ENCODE measurements at places on chromosomes 4 and X.

GRCh38 chr4:112952313-112952700, 97.1 kb upstream of the ANK2 start:
- DNase-seq = no peak

- no peak for DNase-seq
These were observed 46.0 kb downstream of the PHEX start for GRCh38 chrX:22078117-22078516.

- DNase-seq = no peak
These were observed 21.5 kb upstream of the CSTF2 start for GRCh38 chrX:100798484-100799214.

GRCh38 chrX:19874391-19875049, 12.9 kb downstream of the SH3KBP1 start:
- DNase-seq = no peak

GRCh38 chr4:10289538-10289906, 167.7 kb downstream of the ZNF518B start:
- DNase-seq = no peak

- DNase-seq = no peak
These were observed 93.4 kb downstream of the ADRA2C start for GRCh38 chr4:3859571-3859970.

- no peak for DNase-seq
These were observed 473.8 kb downstream of the SPRY1 start for GRCh38 chr4:123870216-123870876.

DNA sequence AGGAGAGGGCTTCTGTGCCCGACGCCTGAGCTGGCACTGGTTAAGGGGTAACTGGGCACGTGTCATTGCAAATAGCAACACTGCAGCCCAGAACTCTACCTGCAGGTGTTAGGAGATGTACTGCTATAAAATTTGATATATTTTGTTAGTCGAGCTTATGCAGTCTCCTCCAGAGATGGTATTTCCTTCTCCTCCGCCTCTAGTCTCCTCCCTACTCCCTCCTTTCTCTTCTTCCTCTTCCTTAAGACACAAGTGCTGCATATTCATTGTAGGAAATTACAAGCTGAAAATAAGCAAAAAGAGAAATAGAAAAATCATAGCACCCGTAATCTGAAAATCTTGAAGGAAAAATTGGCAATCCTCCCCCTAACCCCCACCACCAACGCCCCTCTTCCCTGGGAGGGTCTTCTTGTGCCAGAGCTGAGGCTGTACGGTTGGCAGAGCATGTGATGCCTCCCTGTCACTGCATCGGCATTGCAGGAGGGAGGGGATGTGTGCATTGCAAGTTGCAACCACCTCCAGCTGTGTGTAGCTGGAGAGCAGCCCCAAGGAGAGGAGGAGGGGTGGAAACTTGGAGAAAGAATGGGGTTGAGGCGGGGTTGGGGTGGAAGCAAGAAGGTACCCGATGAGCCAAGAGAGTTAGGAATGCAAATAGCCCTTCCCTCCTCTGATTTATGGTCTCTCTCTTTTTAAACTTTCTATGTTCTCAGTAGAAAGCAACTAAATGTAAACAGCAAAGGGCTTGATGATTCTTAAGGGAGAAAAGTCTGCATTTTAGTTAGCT, 48.3 kb upstream of the MND1 start:
- DNase-seq = no peak

DNA sequence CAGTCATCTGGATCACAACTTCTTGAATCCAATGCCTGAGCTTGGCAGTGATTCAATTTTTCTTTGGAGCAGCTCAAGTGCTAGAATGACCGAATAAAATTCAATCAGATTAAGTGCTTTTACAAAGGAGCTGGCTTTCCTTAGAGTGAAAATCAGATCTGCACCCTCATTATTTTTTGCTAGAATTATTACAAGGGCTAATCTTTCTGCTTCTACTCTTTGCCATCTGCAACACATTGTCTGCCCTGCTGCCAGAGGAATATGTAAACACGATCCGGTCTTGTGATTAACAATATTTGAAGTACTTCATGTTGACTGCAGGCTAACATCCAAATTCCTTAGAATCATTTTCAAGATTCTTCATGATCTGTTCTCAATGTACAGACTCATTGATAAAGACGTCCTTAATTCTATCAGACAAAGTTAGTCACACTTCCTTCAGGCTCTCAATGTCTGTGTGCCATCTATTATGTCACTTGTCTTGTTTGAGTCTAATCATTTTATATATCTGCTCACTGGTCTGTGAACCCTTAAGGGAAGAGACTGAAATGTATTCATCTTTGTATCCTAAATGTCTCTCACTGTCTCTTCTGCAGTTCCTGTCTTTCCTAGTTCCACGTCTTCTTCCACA, 531.2 kb downstream of the GALNTL6 start:
- DNase-seq = no peak

GRCh38 chrX:128929271-128930057, 593.8 kb downstream of the SMARCA1 start:
- DNase-seq = no peak

DNA sequence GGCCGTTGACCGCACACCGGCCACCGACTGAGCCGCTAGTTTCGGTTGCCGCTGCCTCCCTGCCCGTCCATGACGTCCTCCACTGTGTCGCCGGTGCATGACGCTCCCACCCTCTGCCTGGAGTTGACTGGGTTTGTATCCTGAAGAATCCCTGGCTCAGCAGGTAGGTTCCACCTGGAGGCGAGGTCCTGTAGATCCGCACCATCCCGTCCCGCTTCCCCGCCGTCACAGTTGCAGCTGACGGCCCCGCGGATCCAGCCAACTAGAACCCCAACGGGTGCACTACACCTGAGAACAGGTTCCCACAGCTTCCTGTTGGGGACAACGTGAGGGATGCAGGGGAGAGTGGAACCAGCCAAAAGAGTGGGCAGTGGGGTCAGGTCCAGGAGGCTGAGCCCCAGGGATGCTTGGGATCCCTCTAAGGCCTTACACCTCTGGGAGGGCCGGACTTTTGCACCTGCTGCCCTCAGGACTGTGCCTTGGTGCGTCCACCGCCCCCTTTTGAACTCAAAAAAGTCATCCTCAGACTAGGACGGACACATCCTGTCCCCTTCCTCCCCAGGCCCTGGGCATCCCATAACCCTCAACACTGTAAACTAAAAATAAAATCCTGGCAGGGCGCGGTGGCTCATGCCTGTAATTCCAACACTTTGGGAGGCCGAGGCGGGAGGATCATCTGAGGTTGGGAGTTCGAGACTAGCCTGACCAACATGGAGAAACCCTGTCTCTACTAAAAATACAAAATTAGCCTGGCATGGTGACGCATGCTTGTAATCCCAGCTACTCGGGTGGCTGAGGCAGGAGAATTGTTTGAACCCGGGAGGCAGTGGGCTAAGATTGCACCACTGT, 1.1 kb upstream of the SLBP start:
- DNase-seq = no peak

DNA sequence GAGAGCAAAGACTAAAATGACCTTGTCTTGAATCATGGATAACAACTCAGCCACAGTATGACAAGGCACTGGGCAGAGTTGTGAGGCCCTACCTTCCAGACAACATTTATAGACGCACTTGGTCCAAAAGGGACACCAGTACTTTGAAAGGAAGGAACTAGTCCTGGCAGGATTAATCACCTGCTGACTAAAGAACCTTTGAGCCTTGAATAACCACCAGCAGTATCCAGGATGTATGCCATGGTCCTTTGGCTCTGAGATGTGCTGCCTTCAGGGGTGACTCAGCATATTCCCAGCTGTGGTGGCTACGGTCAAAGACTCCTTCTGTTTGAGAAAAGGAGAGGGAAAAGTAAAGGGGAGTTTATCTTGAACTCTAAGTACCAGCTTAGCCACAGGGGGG, 118.1 kb upstream of the PRR32 start:
- DNase-seq = no peak

GRCh38 chr4:142278663-142279062, 567.4 kb downstream of the INPP4B start:
- no peak for DNase-seq

- DNase-seq = no peak
These were observed 185.3 kb upstream of the BCOR start for GRCh38 chrX:40282946-40283660.

- peak; percentile 8 for DNase-seq
These were observed 80.8 kb downstream of the NPFFR2 start for GRCh38 chr4:72112514-72113156.

DNA sequence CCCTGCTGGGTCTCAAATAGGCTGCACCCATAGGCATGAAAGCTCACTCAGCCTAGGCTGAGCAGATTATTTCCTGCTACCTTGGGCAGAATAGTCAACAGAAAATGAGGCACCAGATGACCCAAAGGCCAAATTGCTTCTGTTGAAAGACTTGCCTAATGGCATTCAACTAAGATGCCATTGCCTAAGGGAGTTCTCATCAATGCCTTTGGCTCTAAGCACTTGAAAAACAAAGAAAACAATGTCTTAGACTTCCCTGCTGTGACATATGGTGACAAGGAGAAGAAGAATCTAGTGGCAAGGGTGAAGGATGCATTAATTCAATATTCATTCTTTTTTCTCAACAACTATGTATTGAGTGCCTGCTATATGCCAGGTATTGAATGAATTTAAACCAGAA, 25.7 kb upstream of the PCDH19 start:
- no peak for DNase-seq

DNA sequence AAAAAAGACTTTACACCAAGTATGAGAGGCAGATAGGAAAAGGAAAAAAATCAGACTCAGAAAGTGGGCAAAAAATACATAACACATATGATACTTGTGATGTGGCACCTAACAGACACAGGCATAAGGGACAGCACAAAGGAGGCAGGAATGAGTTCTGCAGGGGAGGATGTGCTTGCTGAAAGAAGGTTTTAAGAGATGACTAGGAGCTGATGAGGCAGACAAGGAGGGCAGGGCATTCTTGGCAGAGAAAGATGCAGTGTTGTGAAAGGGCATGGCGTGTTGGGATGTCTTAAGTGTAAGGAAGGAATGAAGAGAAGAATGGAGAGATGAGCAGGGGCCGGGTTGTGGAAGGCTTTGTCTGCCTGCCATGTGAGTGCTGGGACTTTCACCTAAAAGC, 49.7 kb upstream of the TMEM154 start:
- no peak for DNase-seq

DNA sequence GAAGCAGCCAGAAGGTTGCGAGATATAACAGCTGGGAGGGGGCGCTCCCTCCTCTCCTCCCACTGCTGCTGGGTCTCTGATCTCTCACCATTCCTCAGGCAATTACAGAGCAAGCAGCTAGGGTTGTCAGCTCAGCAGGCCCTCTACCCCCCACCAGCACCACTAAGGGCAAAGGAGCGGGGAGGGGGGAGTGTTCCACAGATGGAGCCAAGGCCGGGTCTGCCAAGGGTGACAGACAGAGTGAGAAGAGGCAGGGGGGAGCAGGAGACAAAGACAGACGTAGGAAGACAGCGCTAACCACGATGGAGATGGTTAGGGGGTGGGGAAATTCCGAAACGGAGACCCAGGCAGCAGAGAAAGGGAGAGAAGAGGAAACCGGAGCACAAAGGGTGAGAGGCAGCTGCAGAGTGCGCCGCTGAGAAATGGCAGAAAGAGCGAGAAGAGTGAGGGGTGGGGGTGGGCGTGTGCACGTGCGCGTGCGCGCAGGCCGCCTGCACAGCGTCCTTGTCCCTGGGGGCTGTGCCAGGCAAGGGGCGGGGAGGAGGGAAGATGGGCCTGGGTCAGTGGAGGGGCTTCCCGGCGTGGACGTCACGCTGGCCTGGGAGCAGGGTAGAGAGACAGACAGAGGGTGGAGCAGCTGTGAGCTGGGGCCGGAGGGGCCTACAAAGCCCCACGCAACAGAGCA, 6.9 kb downstream of the L1CAM start:
- no peak for DNase-seq

- no peak for DNase-seq
These were observed 13.3 kb downstream of the CXCL2 start for GRCh38 chr4:74085669-74086068.

DNA sequence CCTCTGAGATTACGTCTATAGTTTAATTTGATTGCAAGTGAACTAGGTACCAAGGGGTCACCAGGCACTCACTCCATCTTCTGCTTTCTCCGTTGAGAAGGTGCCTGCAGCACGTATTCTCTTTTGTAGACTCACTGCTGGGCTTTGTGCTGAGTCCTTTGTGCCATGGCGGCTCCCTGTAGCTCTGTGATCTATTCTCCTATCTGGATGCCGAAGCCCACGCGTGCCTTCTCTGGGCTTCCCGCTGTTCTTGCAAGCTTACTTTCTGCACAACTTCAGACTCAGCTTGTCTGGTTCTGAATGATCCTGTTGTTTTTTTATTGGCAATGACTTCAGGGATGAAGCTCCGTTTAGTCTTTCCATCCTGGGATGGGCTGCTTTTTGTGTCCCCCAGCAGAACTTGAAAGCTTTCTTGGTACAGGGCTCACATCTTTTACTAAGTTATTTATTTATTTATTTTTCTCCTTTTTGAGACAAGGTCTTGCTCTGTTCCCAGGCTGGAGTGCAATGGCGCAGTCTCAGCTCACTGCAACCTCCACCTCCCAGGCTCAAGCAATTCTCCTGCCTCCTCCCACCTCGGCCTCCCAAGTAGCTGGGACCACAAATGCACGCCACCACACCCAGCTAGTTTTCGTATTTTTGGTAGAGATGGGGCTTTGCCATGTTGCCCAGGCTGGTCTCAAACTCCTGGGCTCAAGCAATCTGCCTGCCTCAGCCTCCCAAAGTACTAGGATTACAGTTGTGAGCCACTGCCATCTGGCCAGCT, 100.9 kb upstream of the NKX1-1 start:
- DNase-seq = no peak

- DNase-seq = no peak
These were observed 130.2 kb downstream of the AMELX start for GRCh38 chrX:11423362-11423818.

- DNase-seq = no peak
These were observed 350.1 kb downstream of the C4orf33 start for GRCh38 chr4:129446074-129446473.

GRCh38 chrX:150507251-150507856, 61.1 kb upstream of the MTM1 start:
- no peak for DNase-seq

- no peak for DNase-seq
These were observed 756 bp downstream of the IGFBP7 start for GRCh38 chr4:57109411-57109846.

GRCh38 chr4:40193016-40193571, 3.7 kb upstream of the RHOH start:
- DNase-seq = no peak

GRCh38 chr4:4864443-4864939, 5.0 kb downstream of the MSX1 start:
- DNase-seq = no peak

DNA sequence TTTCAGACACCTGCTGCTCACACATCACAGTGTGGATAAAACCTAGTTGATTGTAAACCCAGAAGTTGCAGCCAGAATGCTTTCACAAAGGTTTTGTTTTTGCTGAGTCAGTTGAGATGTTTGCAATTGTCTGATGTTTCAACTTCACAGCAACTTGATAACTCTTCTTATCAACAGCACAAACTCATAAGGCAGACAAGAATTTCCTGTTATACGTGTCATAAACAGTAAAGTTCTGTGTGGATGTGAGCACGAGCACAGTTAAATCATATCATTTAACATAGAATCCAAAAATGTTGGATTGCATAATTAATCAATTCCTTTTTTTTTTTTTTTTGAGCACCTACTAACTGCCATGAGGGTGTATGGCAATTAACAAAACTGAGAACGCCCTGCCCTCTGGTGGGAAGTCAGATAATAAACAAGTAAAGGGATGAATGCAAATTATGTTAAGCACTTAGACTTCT, 512.2 kb downstream of the PDHA2 start:
- no peak for DNase-seq

- no peak for DNase-seq
These were observed 110.6 kb downstream of the SORCS2 start for GRCh38 chr4:7302781-7303404.
